ENCODE measurements at places on chromosomes 13 and 19.

GRCh38 chr13:59203855-59204254 lies 959.9 kb downstream of the DIAPH3 start:
- DNase-seq: no peak

DNA sequence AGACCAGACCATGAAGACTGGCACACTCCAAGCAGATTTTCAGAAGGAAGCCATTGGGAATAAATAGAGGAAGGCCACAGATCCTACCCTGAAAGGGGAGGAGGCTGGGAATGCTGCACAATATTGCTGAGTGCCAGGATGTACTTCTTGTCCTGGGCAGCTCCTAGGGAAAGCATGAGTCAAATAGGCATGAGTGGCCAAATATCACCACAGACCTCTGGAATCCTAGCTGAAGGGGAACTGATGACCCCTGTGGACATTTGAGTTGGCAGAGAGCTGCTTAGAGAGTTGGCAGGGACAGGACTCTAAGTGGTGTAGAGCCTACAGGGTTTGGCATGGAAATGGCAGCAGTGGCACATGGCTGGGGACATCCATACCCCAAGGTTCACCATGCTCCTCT lies 234.3 kb upstream of the TRPC4 start:
- no peak for DNase-seq

- DNase-seq: no peak
Observed at GRCh38 chr19:2731181-2731995, 8.4 kb downstream of the SLC39A3 start.

DNA sequence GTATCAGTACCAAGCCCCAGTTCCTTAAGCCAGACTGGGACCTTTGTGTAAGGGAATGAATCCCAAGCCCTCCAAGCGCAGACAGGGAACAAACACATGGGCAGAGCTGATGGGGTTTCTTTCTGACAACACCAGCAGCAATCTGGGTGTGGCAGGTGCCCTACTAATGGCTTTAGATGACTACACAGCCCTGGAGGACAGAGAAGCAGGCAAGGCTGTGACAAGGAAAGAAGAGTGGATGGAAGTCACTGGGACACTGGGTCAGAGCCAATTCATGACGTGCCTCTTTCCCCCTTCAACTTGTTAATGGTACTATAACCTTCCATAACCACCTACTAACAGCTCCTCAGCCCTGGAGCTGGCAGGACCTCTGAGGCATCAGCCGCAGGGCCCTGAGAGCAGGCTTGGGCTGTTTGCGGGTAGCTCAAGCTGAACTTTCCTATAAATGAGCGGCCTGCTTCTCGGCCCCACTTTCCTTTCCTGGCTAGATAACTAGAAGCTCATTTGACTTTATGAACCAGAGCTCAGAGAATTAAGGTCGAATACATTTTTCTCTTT lies 38.9 kb downstream of the RASL11A start:
- no peak for DNase-seq

- DNase-seq: no peak
Observed at GRCh38 chr13:77807431-77808135, 110.1 kb downstream of the SLAIN1 start.

DNA sequence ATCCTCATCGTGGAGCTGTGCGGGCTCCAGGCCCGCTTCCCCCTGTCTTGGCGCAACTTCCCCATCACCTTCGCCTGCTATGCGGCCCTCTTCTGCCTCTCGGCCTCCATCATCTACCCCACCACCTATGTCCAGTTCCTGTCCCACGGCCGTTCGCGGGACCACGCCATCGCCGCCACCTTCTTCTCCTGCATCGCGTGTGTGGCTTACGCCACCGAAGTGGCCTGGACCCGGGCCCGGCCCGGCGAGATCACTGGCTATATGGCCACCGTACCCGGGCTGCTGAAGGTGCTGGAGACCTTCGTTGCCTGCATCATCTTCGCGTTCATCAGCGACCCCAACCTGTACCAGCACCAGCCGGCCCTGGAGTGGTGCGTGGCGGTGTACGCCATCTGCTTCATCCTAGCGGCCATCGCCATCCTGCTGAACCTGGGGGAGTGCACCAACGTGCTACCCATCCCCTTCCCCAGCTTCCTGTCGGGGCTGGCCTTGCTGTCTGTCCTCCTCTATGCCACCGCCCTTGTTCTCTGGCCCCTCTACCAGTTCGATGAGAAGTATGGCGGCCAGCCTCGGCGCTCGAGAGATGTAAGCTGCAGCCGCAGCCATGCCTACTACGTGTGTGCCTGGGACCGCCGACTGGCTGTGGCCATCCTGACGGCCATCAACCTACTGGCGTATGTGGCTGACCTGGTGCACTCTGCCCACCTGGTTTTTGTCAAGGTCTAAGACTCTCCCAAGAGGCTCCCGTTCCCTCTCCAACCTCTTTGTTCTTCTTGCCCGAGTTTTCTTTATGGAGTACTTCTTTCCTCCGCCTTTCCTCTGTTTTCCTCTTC lies 6.3 kb downstream of the MYADM start:
- DNase-seq: no peak

GRCh38 chr13:88461272-88462009 lies 790.3 kb downstream of the SLITRK5 start:
- DNase-seq: no peak

DNA sequence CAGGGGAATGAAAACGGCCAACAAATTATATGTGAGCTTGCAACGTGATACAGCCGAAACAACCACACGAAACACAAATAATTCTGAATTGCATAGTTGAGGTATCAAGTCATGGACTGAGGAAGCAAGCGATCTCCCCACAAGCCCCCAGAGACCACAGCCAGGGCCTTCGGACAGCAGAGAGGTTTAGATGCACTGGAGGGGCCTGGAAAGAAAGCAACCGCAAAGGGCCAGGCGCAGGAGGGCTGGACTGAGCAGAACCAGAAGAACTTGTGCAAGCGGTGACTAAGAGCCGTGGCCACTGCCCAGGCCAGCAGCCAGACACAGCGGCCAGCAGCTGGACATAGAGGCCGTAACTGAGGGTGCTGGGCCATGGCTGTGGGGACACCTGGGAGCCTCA lies 131.4 kb downstream of the TNFRSF19 start:
- no peak for DNase-seq

DNA sequence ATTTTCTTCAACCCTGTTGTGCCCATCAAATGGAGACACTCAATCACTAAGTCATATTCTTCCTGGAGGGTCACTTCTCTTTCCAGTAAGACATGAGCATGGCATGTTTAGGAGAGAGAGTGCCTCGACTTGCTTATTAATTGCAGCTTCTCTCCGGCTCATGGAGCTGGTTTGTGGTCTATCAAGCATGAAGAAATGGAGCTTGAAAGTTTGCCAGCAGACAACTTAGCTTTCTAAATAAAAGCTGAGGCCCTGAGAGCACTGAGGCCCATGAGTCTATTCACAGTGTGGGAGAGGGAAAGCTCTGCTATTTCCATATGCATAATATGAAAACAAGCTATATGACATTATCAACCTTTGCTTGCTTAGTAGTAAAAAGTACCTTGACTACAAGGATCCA lies 378.5 kb downstream of the FGF9 start:
- no peak for DNase-seq

DNA sequence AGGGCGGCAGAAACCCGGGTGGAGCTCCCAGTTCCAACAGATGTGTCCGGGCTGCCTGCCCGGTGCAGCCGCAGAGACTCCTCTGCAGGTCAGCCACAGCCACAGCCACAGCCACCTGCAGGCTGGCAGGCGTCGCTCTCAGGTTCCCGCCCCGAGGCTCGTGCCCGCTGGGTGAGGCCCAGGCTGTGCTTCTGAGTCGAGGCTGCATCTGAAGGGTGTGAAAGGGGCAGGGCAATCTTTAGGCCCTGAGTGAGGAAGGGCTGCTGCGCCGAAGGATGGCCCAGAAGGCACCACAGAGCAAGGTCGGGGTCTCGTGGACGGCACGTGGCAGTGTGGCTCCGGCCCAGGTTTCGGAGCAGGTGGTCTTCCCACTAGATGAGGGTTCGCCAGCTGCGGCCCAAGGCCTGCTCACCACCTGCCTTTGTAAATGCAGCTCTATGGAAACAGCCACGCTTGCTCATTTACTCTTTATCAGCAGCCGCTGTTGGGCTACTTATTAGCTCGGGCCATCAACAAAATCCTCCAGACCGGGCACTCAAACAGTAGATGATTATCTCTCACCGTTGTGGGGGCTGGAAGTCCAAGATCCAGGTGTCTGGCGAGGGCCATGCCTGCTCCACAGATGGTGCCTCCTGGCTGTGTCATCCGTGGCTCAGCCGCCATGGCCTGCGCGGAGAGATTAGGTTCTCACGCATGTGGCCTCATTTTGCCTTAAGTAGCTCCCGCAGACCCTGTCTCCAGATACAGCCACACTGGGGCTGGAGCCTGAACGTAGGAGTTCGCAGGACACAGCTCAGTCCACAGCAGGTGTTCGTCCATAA lies 40.3 kb upstream of the TFDP1 start:
- no peak for DNase-seq

DNA sequence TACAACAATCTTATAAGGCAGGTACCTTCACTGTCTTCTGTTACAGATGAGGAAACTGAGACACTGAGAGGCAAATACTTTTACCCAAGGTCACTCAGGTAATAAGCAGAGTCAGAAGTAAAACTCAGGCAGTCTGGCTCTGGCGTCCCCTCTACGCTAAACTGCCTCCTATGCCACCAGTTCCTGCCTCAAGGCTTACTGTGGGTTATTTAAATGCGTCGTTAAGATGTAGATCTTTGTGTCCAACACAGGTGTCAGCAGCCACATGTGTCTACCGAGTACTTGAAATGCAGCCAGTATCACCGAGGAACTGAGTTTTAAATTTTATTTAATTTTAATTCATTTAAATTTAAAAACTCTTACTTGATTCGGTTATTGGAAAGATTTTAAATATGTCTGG lies 1.9 kb downstream of the HAS1 start:
- DNase-seq: no peak
